ENCODE measurements at places on chromosomes 1 and 21.

GRCh38 chr1:116390195-116390594 is 17.2 kb downstream of the ATP1A1 start:
- peaks cover 3% of the 10 kb centered on the region for H3K4me1 ChIP-seq
- peaks cover 76% of the 10 kb centered on the region for H3K36me3 ChIP-seq
- H3K27me3 ChIP-seq: no peaks in the 10 kb centered on the region
- H3K4me3 ChIP-seq: no peak overlapping the region
- no peak for DNase-seq
- H3K27ac ChIP-seq: no peak overlapping the region

DNA sequence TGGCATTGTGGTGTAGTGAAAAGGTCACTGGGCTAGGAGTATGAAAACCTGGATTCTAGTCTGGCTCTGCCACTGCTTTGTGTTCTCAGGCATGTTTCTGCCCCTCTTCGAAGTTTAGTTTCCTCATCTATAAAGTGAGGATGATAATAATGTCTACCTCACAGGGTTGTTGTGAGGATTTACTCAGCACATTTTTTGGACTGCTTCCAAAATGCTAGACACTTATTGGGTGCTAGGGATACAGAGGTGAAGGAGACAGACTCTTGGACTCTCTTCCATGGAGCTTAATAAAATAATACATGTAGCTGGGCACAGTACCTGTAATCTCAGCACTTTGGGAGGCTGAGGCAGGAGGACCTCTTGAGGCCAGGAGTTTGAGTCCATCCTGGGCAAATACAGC is 3.6 kb downstream of the KIF2C start:
- no peaks in the 10 kb centered on the region for H3K27me3 ChIP-seq
- peaks cover 11% of the 10 kb centered on the region for H3K4me1 ChIP-seq
- H3K4me3 ChIP-seq: no peak overlapping the region
- no peaks in the 10 kb centered on the region for H3K36me3 ChIP-seq
- H3K27ac ChIP-seq: no peak overlapping the region

- no peak overlapping the region for H3K4me3 ChIP-seq
- no peaks in the 10 kb centered on the region for H3K27me3 ChIP-seq
- no peaks in the 10 kb centered on the region for H3K4me1 ChIP-seq
- no peak overlapping the region for H3K27ac ChIP-seq
- H3K36me3 ChIP-seq: no peaks in the 10 kb centered on the region
- DNase-seq: no peak
These were observed 136.1 kb upstream of the IRF2BP2 start for GRCh38 chr1:234745844-234746797.

DNA sequence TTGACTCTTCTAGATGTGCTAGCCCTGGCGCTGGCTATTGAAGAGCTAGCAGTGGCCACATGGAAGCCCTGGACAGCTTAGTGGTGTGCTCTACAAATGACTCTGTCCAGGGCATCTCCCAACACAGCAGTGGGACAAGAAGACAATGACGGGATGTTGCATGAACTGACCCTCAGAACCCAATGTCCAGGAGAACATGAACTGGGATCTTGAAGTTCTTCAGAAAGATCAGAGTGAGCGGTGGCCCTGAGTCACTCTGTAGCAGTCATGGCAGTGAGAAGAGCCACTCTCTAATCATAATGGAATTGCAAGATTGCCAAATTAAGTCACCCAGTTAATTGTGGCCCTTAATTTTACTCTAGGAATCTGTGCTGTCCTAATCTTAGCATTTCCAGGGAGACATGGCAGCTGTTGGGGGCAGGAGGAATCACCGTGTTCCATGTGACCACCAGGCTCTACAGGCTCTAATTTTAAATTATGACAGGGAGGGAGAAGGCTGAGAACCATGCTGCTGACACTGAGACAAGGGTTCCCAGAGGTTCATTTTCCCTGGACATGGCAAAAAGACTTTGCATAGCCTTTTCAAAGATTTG is 10.2 kb upstream of the OBSCN start:
- H3K27ac ChIP-seq: no peak overlapping the region
- H3K27me3 ChIP-seq: no peaks in the 10 kb centered on the region
- no peaks in the 10 kb centered on the region for H3K4me1 ChIP-seq
- H3K36me3 ChIP-seq: no peaks in the 10 kb centered on the region

DNA sequence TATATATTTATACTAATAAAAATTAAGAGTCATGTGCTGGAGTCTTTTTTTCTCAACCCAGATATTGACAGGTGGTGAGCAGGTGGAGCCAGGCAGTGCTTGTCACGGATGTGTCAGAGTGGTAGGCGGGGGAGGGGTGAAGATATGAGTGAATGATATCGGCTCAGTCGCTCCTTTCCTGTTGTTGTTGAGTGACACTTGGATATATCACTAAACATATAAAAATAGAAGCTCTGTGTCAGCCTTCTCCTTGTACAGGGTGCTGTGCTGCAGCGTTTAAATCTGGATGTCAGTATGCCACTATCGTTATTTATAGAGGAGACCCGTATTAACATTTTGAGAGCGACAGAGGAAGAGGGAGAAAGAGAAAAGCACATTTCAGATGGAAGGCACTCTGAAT is 339.6 kb downstream of the NUF2 start:
- no peak overlapping the region for H3K4me3 ChIP-seq
- H3K27me3 ChIP-seq: no peaks in the 10 kb centered on the region
- H3K4me1 ChIP-seq: no peaks in the 10 kb centered on the region
- H3K36me3 ChIP-seq: no peaks in the 10 kb centered on the region

DNA sequence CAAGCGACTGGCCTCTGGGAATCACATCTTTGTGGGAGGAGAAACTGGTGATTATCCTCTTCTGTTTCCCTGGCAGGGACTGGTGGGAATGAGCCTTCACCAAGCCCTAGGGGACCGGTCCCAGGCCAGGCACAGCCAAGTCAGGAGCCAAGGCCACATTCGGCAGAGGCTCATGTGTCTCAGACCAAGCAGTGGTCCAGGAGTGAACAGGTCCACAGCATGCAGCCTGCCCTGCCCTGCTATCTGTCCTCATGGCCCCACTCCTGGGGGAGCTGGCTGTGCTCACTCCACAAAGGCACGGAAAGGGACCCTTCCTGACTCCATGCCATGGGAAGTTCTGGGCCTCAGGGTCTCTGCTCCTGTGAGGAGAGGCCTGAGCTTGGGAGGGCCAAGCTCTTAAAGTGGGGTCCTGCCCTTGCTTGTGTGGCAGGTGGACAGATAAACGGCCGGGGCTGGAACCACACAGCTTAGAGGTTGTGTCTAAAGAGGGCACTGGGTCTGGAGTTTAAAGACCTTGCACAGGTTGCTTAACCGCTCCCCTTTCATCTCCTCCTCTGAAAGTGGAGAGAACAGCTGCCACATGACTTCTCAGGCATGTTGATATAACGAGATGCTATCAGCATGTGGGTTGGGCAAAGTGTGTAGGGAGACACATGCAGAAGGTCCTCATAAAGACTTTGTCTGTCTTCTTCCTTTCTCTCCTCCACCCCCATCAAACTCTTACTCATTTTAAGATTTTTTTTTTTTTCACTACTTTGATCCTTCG is 57.5 kb downstream of the CASQ2 start:
- H3K36me3 ChIP-seq: no peaks in the 10 kb centered on the region
- H3K27me3 ChIP-seq: no peaks in the 10 kb centered on the region
- H3K4me3 ChIP-seq: no peak overlapping the region

DNA sequence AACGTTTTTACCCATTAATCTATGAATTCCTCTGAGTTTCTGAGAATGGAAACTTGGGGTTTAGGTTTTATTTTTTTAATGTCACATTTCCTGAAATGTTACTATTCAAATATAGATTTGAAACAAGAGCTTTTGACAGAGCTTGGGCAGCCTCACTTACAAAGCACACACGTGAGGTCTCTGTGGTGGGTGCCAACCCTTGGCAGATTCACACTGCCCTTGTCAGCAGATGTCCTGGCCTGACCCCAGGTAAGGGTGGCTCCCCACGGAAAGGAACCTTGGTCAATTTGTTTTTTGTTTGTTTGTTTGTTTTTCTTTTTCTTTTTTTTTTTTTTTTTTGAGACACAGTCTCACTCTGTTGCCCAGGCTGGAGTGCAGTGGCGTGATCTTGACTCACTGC is 53.5 kb downstream of the FAAP20 start:
- no peaks in the 10 kb centered on the region for H3K36me3 ChIP-seq
- H3K4me3 ChIP-seq: no peak overlapping the region
- H3K4me1 ChIP-seq: no peaks in the 10 kb centered on the region

- no peak overlapping the region for H3K27ac ChIP-seq
- no peak overlapping the region for H3K4me3 ChIP-seq
- no peaks in the 10 kb centered on the region for H3K4me1 ChIP-seq
- no peaks in the 10 kb centered on the region for H3K36me3 ChIP-seq
These were observed 425.4 kb downstream of the ADGRL2 start for GRCh38 chr1:82226186-82226505.

- H3K36me3 ChIP-seq: no peaks in the 10 kb centered on the region
- no peaks in the 10 kb centered on the region for H3K4me1 ChIP-seq
- H3K4me3 ChIP-seq: no peak overlapping the region
- no peak for DNase-seq
These were observed 100.5 kb downstream of the GLIS1 start for GRCh38 chr1:53638360-53639035.

DNA sequence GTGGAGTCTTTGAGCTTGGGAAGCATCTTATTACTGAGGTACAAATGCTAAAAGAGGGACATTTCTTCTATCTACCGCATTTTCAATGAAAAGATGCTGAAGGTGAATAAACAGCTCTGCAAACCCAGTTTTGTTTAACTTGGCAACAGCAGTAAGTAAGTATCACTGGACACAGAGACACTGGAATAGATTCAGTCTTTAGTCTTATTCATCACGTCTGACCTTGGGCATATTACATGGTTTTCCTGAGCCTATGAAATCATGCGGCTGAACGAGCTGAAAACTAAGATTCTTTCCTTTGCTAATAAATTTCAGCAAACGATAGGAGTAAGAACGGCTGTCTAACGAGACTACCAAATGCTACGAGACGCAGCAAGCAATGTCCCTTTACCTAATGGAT is 207.4 kb downstream of the GABPA start:
- H3K27me3 ChIP-seq: no peaks in the 10 kb centered on the region
- H3K4me1 ChIP-seq: peaks cover 4% of the 10 kb centered on the region
- no peak overlapping the region for H3K4me3 ChIP-seq
- no peak for DNase-seq

DNA sequence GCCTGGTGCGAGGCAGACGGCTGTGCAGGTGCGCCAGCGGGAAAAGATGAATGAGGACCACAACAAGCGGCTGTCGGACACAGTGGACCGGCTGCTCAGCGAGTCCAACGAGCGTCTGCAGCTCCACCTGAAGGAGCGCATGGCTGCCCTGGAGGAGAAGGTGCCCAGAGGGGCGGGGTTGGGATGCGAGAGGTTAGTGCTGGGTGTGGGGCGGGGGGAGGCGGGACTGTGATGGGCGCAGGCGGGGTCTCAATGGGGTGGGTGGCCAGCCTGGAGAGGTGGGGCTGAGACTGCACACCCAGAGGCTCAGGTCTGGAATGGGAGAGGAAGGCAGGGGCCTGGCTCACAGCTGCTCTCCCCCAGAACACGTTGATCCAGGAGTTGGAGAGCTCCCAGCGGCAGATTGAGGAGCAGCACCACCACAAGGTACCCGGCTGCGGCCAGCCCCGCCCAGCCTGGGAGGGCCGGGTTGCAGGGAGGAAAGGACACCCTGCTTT is 22.3 kb downstream of the PPFIA4 start:
- H3K4me3 ChIP-seq: no peak overlapping the region
- H3K27me3 ChIP-seq: no peaks in the 10 kb centered on the region
- H3K36me3 ChIP-seq: no peaks in the 10 kb centered on the region
- DNase-seq: no peak
- no peak overlapping the region for H3K27ac ChIP-seq
- no peaks in the 10 kb centered on the region for H3K4me1 ChIP-seq

GRCh38 chr1:162596514-162597170 is 35.1 kb downstream of the UAP1 start:
- DNase-seq: no peak
- no peaks in the 10 kb centered on the region for H3K27me3 ChIP-seq
- peak overlapping the region; percentile 45 for H3K27ac ChIP-seq
- H3K36me3 ChIP-seq: peaks cover 5% of the 10 kb centered on the region
- H3K4me1 ChIP-seq: peaks cover 9% of the 10 kb centered on the region

- DNase-seq: no peak
- H3K4me1 ChIP-seq: no peaks in the 10 kb centered on the region
- no peak overlapping the region for H3K4me3 ChIP-seq
- H3K27ac ChIP-seq: no peak overlapping the region
- H3K36me3 ChIP-seq: no peaks in the 10 kb centered on the region
- H3K27me3 ChIP-seq: no peaks in the 10 kb centered on the region
These were observed 1319.5 kb downstream of the BRINP3 start for GRCh38 chr1:189158155-189158554.

DNA sequence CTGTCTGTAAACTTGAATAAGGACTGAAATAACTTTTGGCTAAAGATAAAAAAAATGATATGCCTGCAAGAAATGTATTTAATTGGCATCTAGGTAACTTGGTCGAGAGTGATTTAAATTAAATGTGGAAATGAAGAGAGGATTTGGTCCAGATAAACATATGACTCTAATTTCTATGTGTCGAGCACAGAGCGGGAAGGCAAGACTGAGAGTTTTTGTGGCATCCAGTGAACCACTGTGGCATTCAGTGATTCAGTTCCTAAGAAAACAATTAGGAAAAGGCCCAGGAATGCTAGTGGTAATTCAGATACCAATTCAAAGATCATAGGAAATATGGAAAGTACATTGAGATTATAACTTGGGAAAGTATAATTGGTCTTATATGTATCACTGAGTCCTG is 39.6 kb downstream of the PDE4B start:
- DNase-seq: no peak
- no peak overlapping the region for H3K4me3 ChIP-seq
- no peaks in the 10 kb centered on the region for H3K4me1 ChIP-seq

DNA sequence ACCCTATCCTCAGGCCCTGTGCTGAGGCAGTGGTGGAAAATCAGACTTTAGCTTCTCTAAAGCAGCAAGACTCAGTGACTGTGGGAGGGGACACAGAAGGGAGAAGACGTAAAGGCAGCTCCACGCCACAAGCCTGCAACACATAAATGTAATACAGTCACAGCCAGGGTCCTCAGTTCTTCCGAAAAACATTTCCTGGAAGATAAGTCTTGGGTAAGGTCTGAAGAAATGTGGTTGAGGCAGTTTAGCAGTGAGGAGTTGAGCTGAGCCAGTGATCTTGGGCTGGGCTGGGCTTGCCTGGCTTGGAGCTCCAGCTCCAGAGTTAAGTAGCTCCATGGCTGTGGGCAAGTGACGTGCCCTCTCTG is 127.8 kb upstream of the ADAR start:
- no peak for DNase-seq
- H3K27me3 ChIP-seq: no peaks in the 10 kb centered on the region
- no peak overlapping the region for H3K4me3 ChIP-seq
- no peaks in the 10 kb centered on the region for H3K36me3 ChIP-seq

DNA sequence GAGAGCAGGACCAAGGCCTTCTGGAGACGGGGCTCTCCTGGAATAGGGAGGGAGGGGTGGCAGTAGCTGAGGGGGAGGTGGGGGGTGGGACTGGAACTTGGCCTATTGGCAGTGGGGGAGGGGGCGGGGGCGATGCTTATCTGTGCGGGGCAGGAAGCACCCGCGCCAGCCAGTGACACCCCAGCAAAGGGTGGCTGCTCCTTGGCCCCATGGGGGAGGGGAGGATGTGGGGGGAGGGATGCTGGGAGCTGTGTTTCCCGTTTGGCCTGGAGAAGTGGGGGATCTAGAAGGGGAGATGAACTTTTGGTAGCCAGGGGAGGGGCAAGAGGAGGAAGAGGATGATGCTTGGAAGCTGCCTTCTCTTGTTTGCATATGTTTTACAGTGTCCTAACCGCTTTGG is 11.0 kb downstream of the ZBTB7B start:
- peaks cover 49% of the 10 kb centered on the region for H3K4me1 ChIP-seq
- peaks cover 10% of the 10 kb centered on the region for H3K36me3 ChIP-seq
- peak; percentile 54 for DNase-seq
- no peaks in the 10 kb centered on the region for H3K27me3 ChIP-seq
- no peak overlapping the region for H3K4me3 ChIP-seq
- H3K27ac ChIP-seq: no peak overlapping the region

GRCh38 chr1:205588636-205589035 is 43.2 kb downstream of the ELK4 start:
- no peaks in the 10 kb centered on the region for H3K27me3 ChIP-seq
- DNase-seq: no peak
- no peaks in the 10 kb centered on the region for H3K36me3 ChIP-seq
- peaks cover 5% of the 10 kb centered on the region for H3K4me1 ChIP-seq

Data from liver (tissue), 10 donors.